NCI-H82 (cell line): ENCODE measurements at places on chromosomes 4 and X.

GRCh38 chr4:156536661-156537060 lies 434.9 kb downstream of the PDGFC start:
- DNase-seq, result no peak

DNA sequence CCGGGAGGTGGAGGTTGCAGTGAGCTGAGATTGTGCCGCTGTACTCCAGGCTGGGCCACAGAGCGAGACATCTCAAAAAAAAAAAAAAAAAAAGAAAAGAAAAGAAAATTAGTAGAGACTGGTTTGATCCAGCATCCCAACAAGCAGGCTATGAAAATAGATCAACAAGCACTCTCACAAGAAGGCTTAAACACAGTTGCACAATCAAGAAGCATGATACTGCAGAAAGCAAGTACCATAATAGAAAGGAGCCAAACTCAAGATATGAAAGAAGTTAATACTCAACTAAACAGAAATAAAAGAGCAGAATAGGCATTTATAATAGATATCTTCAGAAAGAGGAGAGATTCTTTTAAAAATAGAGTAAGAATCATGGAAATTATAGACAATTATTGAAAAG lies 10.6 kb downstream of the TLR6 start:
- DNase-seq, result no peak

GRCh38 chr4:107710493-107711459 lies 9.3 kb downstream of the PAPSS1 start:
- no peak for DNase-seq

DNA sequence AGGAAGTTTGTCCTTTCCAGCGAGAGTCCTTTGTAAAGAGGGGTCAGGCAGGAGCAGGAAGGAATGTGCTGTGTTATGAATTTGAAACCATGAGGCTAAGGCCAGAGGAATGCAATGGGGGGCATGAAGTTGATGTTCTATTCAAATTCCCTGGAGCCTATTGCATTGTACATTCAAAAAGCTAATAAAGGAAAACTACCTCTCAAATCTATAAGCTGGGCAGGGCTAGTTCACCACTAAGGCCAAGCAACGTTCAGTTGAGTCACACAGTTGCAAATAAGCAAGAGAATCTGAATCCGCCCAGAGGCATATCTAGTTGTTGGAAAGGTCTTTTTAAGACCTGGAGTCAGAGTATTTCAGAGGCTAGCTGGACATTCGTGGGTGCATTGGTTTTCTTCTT lies 148.3 kb downstream of the DCTD start:
- DNase-seq, result no peak

- peak; percentile 52 for DNase-seq
Observed at GRCh38 chrX:43655151-43656004, 721 bp upstream of the MAOA start.
